ENCODE measurements at places on chromosomes 1 and 21.

- DNase-seq = no peak
Measured at GRCh38 chr1:47561523-47562007, 123.7 kb downstream of the FOXD2 start.

DNA sequence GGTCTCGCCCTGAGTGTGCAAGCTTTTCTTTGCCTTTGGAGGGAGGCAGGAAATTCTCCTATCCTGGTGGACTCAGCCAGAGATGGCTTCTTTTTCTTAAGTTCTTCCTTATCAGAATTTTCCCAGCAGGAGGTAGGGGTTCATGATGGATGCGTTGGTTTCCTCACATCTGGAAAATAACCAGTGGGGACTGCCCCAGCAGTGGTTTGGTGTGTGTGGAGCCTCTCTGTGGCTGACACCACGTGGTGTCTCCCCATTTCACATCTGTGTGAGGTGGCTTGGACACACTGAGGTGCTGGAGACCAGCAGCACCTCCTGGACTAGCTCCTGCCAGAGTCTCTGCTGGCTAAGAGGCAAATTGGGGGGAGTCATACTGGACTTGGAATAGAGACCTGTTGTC lies 32.6 kb downstream of the B3GALT5 start:
- no peak for DNase-seq

DNA sequence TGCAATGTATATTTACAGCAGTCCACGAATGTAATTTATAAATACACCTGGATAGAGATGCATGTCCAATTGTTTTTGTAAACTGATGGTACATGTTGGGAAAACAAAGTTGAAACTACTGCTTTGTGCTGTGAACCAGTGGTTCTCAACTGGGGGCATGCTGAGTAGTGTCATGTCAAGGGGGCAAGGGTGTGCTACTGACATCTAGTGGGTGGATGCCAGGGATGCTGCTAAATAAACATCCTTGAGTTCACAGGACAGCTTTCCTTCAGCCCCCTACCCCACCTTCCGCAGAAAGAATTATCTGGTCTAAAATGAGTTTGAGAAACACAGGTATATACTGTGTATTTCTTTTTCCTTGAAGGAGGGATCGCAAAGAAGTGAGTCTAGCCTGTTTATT lies 95.9 kb downstream of the RASAL2 start:
- DNase-seq = no peak

DNA sequence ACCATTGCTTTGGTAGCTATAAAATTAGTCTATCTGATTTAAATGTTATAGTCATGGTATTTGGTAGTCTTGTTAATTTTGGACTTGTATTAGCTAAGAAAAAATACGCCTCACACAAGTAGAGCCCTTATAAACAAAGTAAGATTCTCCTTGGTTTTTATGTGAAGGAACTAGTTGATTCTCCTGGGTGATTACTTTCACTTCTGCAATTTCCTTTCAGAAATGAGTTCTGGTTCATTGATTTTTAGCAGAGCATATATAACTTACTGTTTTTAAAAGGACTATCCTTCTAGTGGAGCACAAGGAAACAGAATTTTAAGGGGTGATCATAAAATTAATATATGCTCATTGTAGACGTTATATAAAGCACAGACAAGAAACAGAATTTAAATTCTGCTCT lies 120.1 kb downstream of the BACH1 start:
- DNase-seq = no peak

DNA sequence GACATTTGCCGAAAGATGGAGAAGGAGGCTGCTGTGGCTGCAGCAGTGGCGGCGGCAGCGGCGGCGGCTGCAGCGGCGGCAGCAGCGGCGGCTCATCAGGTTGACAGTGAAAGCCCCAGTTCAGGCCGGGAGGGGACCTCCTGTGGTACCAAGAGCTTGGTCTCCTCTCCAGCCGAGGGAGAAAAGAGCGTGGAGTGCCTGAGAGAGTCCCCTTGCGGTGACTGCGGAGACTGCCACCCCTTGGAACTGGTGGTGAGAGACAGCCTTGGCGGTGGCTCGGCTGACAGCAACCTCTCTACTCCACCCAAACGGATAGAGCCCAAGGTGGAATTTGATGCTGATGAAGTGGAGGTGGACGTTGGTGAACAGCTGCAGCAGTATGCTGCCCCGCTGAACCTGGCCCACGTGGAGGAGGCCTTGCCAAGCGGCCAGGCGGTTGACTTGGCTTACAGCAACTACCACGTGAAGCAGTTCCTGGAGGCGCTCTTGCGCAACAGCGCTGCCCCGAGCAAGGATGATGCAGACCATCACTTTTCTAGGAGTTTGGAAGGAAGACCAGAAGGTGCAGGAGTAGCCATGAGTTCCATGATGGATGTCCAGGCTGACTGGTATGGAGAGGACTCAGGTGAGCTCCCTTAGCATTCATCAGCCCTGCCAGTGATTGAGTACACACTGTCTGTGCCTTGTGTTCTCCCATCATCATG lies 6.3 kb downstream of the ZBTB8B start:
- DNase-seq = no peak
